Renal cortex interstitium (tissue), 15 donors: ENCODE measurements at places on chromosomes 6 and 20. TPM values are rescaled to one million over a fixed set of nuclear protein-coding genes. Genes with fewer than 3 reads are reported as not detected.

- no peak for DNase-seq
Measured at GRCh38 chr6:158042245-158042798, 60.7 kb downstream of the SYNJ2 start.

DNA sequence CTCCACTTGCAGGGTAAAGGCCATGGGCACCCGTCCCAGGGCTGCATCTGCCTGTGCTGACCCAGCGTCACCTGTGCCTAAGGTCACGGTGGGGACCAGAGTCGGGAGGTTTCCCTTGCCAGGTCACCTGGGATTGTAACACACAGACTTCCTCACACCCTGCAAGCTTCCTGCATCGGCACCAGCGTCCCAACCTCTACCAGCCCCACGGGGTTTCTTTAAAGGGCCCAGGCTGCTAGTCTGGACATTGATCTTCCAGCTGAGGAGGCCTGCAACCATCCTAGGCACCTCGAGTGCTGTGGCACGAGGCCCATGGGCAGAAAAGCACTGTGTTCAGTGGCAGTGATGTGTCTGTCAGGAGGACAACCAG, 12.6 kb downstream of the ACSS1 start:
- no peak for DNase-seq

GRCh38 chr6:148986608-148987007, 239.8 kb downstream of the UST start:
- no peak for DNase-seq

GRCh38 chr6:157150076-157150475, 173.2 kb downstream of the TMEM242 start:
- DNase-seq: no peak

Gene ZNF334
- polyA plus RNA-seq: 33.6 TPM

Gene MCHR2
- not detected for polyA plus RNA-seq

- no peak for DNase-seq
Measured at GRCh38 chr6:101296169-101296960, 97.1 kb upstream of the GRIK2 start.
